Fibroblast of the aortic adventitia (primary cell): ENCODE measurements at places on chromosomes 12 and 14.

- peak; percentile 32 for DNase-seq
These were observed 9.7 kb downstream of the AQP6 start for GRCh38 chr12:49982246-49983087.

GRCh38 chr12:60119327-60119726 lies 523.5 kb downstream of the SLC16A7 start:
- DNase-seq, result no peak

DNA sequence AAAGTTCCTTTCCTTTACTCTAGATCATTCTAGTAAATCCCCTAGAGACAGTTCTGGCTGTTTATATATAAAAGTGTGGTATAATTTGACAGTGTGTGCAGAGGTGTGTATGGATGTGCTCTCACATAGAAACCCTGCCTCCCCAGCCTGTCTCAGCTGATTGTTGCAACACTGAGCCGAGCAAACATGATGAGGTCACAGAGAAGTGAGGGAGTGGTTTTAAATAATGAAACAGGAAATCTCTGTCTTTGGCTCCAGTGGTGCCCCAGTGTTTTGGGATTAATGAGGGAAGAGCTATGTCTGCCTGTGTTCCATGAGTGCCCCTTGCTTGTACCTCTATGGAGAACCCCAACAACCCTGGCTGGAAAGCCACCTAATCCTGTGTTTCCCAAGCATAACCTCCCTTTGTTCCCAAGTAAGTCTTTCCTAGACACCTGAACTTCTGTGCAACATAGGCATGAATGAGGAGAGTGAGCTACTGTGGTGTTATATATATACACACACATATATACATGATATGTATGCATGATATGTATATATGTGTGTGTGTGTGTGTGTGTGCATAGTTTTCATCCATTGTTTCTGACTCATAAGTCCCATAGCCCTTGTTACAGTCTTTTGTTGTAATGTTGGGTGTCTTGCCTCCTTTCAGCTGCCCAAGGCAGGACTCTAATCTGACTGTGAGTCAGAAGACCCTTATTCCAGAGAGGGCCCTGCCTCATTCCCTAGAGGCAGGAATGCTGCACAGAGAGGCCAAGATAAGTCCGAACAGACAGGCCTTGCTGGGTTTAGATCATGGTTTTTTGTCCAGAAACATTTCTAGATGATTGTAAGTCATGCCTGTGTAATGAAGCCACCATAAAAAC lies 18.0 kb downstream of the TRAF3 start:
- peak; percentile 97 for DNase-seq

DNA sequence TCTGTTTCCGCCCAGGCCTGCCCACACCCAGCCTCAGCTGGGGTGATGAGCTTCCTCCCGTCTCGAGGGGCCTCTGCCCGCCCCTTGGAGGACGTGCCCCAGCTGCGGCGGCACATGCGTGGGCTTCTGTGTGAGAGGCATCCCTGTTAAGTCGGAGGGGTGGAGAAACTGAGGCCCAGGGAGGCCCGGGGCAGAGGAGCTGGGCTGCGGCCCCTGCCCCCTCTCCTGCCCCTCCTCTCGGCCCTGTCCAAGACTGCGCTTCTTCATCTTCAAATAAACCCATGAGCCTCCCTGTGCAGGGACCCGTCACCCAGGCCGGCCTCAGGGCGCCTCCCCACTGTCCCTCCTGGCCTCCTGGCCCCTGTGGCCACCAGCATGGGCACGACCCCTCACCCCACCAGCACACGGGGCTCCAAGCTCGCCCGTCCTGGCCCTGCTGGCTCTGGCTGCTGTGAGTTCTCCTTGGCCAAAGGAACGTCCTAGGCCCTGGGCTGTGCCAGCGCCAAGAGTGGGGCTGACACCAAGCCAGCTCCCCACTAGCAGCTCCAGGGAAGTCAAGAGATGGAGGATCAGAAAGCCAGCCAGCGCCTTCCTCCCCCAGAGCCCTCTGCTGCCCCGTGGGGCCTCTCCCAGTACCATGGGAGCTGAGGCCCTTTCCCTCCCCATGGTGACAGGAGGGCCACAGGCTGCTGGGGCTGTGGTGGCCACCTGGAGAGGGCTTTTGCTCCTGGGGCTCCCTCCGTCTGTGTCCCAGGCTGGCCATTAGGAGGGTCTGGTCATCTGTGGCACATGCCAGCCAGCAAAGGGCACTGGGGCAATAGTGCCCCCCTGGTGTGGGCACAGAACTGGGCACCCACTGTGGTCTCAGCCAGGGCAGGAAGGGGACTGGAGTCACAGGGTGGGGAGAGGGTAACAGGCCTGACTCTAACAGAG lies 180.4 kb downstream of the KIF26A start:
- no peak for DNase-seq

DNA sequence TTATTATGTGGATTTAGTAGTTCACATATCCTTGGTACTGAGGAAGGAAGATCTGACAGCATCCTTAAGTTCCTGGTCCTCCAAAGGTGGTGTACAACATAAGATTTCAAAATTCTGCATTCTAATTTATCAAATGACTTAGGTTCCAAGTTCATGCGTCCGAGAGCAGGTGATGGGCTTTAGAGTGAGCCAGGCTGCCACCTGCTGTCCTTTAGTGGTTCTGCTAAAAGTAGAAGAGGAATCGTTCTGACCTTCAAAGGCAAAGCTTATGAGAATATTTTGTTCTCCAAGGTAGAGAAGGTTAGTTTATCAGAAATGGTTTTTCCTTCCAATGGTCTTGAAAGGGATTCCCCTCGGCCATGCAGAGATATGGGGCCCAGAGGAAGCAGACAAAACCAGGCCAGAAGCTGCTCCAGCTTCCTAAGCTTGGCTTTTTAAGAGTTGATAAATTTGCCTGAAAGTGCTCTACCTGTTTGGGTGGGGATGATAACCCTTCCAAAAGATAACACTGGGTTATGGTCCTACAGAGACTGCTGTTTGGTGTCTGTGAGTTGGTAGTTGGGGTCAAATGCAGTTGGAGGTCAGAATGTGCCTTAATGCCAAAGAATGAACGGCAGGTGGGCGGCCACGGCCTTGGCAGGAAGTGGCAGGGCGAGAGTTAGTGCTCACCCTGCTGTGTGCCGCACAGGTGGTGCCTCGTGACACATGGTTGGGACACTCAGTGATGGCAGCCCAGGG lies 29.1 kb upstream of the LRTM2 start:
- peak; percentile 80 for DNase-seq

DNA sequence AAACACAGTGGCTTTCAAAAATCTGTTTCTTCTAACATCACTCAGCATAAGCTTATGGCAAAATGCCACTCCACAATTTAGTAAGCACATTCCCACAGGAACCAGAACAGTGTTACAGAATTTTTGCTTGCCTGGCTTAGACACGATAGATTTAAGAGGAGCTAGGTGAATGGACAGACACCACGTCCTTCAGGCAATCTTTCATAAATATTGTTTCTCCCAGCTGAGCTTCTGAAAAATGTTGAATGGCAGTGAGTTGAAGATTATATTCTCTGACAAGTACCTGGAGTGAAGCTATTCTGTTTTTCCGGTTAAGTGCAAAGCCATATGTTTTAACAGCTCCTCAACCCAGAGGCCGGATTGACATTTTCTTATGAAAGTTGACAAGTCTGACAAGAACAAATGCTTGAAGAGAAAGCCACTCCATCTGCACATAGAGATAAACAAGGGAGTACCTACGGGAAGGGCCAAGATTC lies 102.0 kb downstream of the FSCB start:
- peak; percentile 9 for DNase-seq

GRCh38 chr14:66038618-66039017 lies 447.6 kb upstream of the CCDC196 start:
- DNase-seq, result peak; percentile 87

- DNase-seq, result no peak
These were observed 45.8 kb downstream of the AP5M1 start for GRCh38 chr14:57314396-57315089.

DNA sequence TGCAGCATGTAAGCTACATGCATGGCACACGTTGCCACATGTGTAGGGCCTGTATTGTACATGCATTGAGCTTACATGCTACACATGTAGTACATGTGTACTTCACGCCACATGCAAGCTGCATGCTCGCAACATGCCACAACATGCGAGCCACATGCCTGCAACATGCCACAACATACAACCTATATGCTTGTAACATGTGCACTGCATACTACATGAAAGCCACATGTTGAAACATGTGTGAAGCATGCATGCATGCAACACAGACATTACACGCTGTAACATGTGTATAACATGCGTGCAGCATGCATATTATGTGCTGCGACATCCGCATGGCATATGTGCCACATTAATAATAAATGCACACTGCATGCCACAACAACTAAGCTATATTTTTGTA lies 9.1 kb upstream of the TMTC1 start:
- DNase-seq, result no peak

- no peak for DNase-seq
These were observed 44.0 kb upstream of the MEG3 start for GRCh38 chr14:100781952-100782351.

GRCh38 chr14:67738740-67739504 lies 37.2 kb downstream of the RDH12 start:
- peak; percentile 99 for DNase-seq

- DNase-seq, result no peak
These were observed 5.2 kb downstream of the MPHOSPH9 start for GRCh38 chr12:123227581-123228258.

- DNase-seq, result no peak
These were observed 81.6 kb downstream of the PHETA1 start for GRCh38 chr12:111287125-111287900.

GRCh38 chr14:100678469-100678828 lies 48.2 kb upstream of the DLK1 start:
- DNase-seq, result peak; percentile 31

- DNase-seq, result peak; percentile 96
These were observed 19.9 kb upstream of the NEDD1 start for GRCh38 chr12:96886998-96887677.

- DNase-seq, result no peak
These were observed 166.3 kb upstream of the PTPRQ start for GRCh38 chr12:80277732-80278131.

- DNase-seq, result no peak
These were observed 147.8 kb upstream of the TMCC3 start for GRCh38 chr12:94798113-94798512.

GRCh38 chr12:67748743-67749040 lies 100.1 kb downstream of the DYRK2 start:
- no peak for DNase-seq

DNA sequence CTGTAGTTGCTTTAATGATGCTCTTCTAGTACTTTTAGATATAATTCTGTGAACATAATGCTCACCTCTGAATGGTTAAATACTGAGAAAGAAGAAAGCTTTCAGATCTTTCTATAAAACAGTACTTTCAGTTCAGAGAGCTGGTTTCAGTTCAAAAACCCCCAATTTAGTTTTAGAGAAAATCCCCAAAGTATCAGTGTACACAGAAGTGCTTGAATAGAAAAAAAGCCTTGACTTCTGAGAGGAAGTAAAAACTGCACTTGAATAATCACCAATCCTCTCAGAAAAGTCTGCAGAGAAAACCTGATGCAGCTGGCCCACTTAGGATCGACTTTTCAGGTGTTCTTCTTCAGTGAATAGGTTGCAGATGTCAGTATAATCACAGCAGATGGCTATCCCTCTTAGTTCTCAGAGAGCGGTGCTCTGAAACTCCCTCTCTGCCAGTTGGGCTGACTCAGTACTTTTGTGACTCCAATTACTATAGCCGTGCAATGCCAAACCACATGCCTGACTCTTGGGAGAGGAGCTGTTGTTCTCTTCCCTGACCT lies 616.3 kb downstream of the LRFN5 start:
- DNase-seq, result peak; percentile 79

DNA sequence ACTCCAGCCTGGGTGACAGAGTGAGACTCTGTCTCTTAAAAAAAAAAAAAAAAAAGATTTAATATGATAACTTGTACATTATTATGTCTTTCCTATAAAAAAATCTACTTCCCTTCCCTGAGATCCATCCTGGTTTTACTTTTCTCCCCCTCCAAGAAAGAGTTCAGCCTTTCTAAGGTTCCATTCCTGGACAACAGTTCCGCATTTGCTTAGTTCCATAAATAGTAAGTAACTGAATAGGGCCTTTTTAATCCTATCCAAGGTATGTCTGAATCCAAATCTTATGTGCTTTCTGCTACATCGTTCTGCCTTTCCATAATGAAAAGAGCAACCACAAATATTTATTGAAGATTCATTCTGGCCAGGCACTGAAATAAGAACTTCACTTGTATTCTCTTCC lies 187.8 kb downstream of the DACT1 start:
- DNase-seq, result no peak

GRCh38 chr14:76346391-76347160 lies 29.4 kb upstream of the ESRRB start:
- no peak for DNase-seq

DNA sequence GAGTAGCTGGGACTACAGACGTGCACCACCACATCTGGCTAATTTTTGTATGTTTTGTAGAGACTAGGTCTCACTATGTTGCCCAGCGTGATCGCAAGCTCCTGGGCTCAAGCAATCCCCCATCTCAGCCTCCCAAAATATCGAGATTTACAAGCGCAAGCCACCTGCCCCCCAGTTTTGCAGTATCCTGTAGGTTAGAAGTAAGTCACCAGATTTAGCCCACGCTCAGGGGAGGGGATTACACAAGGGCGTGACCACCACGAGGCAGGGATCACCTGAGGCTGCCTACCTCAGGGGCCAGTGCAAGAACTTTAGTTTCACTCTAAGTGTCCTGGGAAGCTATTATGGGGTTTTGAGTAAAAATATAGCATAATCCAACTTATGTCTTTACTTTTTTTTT lies 39.2 kb upstream of the PLEKHG6 start:
- no peak for DNase-seq

- no peak for DNase-seq
These were observed 47.3 kb downstream of the DAD1 start for GRCh38 chr14:22541721-22542120.

DNA sequence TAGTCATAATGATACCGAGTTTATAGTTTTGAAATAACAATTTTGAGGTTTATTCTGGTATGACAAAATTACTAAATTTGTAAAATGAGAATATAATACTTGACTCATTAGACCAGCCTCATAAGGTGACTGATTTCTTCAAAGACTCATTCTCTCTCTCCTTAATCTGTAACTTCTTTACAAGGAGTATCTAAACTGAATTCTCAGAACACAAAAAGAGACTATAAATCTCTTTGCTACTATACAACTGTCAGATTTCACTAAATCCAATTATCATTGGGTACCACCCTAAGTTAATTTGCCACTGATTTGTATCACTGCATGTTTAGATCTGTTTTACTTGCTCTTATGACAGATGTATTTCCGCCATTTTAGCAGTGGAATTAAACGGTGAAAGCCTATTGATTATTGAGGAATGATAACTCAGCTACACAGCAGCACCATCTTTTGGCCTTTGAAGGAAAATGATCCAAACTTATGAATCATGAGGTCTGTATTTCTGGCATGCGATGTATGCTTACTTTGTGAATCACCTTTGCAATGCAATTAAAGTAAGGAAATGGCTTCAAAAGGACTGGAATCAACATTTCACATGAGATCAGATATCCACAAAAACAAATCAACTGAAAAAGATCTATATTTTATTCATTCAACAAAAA lies 161.2 kb downstream of the RERGL start:
- DNase-seq, result peak; percentile 72
